ENCODE measurements at places on chromosomes 5 and 9. TPM values are rescaled to one million over a fixed set of nuclear protein-coding genes. Genes with fewer than 3 reads are reported as not detected.

The C9orf153 gene
- polyA plus RNA-seq: not detected

The FSTL4 gene
- polyA plus RNA-seq: 0.25 TPM

The BSPRY gene
- 14.9 TPM for polyA plus RNA-seq

The CARD9 gene
- polyA plus RNA-seq: 3.8 TPM

The GLDC gene
- polyA plus RNA-seq: 0.63 TPM

The C5orf52 gene
- polyA plus RNA-seq: 1.2 TPM

The PCDHGB7 gene
- 2.8 TPM for polyA plus RNA-seq

The GRIN3A gene
- polyA plus RNA-seq: not detected

DNA sequence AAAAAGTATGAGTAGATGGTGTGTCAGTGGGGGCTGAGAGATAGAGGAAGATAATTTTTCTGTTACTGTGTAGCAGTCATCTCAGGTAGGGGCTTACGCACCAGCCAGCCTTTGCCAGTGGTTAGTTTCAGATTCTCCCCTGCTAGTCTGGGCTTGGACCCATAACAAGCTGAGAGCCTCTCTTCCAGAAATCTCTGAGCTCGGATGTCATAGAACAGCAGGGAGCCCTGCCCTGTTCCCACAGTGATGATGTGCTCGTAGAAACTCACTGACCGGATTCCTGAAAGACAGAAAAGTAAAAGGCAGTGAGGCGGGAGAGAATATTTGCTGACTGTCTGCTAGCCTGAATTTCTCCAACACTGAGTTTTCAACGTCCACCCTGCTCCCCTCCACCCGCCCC lies 37.2 kb downstream of the DCAF12 start:
- DNase-seq: no peak

- DNase-seq: peak; percentile 96
These were observed 11.1 kb upstream of the S100Z start for GRCh38 chr5:76838481-76839261.

- DNase-seq: no peak
These were observed 161.2 kb downstream of the MPDZ start for GRCh38 chr9:13118313-13118712.

DNA sequence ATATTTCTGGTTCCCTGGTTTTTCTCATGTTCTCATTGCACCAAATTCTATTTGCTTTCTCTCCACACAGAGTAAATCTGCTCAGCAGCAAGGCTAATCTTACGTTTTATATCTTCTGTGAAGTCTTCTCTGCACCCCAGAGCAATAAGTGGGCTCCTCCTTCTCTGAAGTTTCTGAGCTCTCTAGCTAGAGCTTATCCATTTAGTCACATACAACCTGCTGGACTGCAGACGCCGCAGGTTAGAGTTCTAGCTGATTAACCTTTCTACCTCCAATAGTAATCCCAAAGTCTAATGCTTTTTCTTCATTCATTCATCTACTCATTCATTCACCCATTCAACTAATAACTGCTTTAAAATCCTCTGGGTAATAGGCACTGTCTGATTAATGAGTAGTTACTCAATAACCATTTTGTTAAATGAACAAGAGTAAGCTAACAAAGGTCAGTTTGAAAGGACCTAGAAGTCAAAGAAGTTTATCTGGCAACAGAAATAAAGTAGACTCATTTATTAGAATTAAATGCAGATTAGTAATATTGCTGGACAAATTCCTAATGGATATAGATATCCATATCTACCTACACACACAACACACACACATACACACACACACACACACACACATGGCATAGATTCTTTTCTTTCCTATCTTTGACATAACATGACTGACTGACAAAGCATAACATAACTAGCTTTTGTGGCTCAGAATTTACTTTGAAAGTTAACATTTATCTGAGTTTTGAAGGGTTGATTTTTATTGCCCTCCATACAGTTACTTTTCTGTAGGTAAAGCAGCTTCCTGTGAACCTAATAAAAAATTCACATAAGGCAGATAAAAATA lies 984.6 kb upstream of the SEMA6A start:
- DNase-seq: peak; percentile 46

- no peak for DNase-seq
These were observed 101.9 kb upstream of the EFNA5 start for GRCh38 chr5:107772418-107773310.

DNA sequence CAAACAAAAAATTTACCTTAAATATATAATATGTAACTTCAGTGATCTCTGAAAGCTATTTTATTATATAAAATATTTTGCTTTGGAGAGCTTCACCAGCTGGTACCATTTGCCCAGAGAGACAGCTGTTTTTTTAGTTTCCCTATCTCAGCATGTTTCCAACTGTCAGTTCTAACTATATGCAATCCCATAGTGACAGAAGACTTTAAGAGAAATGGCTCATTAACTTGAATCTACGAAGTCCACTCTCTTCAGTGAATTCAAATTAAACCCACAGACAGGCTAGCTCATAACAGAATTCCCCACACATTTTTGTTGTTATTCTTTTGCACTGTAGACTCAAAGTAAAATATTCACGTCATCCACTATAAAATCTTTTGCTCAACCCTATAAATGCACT lies 251.8 kb upstream of the POU5F2 start:
- no peak for DNase-seq

GRCh38 chr5:136374003-136374402 lies 8.7 kb upstream of the TRPC7 start:
- peak; percentile 4 for DNase-seq

DNA sequence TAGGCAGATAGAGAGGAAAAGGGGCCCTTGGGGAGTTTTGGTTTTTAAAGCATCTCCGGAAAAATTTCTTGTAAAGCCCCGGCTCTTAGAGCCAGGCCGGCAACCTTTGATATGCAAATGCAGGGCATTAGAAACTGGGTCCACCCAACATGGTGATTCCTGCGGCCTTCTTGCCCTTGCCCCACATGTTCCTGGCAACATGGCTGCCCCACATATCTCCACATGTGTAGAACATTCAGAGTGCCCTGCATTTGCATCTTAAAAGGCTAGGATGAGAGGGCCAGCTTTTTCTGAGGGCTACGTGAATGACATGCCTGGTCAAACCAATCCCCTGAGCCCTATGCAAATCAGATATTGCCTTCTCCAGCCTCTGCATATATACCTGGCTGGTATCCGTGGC lies 5.0 kb upstream of the SNAPC3 start:
- DNase-seq: no peak

DNA sequence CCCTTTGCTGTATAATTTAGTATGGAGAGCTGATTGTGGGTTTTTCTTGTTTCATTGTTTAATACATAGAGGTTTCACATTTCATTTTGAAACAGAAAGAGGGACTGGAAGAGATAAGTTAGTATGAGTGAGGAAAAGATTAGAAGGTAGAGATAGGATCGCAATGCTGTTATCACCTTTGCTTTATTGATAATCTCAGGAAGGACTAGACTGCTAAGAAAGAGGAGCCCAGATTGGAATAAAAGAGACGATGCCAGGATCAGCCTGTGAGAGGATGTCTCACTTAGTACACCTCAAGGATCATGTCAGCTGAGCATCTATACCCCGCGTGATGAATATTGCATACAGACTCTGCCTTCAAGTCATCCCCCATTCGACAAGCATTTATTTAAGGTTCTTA lies 178.0 kb upstream of the DMAC1 start:
- DNase-seq: no peak

DNA sequence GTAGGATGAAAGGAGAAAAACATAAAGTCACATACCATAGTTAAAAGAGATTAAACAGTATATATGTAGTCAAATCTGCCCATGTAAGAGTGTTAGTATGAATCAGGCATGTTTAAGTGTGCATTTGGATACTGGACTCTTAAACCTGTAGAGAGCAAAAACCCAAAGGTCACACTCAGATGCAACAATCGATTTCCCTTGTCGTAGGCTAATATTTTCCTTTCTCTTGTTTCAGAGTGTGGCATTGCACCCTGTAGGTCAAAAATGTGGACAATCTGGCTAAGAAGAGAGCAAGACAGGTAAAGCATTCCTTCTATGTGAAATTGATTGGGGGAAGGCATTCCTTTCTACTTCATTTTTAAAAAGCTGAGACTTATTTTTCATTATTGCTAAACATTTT lies 8.9 kb downstream of the JAKMIP2 start:
- no peak for DNase-seq

DNA sequence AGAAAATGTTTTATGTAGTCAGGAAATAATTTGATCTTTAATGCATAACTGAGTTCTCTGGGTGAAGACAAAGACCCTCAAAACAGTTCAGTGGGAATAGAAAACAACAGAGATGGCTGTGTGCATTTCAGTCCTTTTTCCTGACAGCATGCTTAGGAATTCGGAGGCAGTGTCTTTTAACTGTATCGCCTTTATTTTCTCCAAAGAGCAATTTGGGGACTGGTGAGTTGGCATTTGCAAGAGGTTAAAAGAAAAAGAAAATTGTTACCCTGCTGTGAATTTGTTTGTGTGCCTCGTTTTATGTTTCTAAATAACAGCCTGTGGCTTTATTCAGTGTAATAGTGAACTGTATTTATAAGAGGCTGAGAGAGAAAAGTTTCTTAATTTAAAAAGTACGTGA lies 227.8 kb upstream of the DMAC1 start:
- DNase-seq: no peak

- DNase-seq: no peak
These were observed 82.4 kb upstream of the IFNK start for GRCh38 chr9:27441741-27442070.

- no peak for DNase-seq
These were observed 600 bp downstream of the ERCC6L2 start for GRCh38 chr9:95876138-95876444.

DNA sequence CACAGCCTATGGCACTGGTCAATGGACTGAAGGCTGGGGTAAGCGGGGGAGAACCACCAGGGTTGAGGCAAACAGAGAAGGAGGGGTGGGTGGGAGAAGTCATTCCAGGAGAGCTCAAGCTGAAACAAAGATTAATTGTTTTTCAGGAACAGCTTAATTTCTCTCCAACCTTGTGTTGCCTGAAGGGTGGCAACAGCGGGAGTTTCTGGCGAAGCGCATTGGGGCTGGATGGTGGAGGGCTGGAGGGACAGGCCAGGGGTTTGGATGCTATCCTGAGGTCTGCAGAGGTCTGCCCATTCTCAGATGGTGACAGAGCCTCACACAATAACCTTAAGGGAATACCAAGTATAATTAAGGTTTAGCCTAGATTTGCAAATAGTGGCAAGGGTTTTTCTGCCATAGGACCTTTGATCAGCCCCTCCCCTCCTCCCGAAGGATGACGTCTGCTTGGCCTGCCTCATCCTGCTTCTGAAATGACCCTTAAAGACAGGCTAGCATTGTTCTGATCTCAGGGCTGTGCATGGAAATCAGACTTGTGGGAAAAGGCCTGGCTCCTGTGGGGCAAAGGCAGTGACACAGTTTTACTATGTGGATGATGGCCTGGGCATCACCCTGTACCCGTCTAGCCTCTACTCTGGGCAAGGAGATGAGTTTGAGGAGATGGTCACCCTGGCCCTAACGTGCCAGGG lies 32.7 kb downstream of the PSD2 start:
- no peak for DNase-seq

DNA sequence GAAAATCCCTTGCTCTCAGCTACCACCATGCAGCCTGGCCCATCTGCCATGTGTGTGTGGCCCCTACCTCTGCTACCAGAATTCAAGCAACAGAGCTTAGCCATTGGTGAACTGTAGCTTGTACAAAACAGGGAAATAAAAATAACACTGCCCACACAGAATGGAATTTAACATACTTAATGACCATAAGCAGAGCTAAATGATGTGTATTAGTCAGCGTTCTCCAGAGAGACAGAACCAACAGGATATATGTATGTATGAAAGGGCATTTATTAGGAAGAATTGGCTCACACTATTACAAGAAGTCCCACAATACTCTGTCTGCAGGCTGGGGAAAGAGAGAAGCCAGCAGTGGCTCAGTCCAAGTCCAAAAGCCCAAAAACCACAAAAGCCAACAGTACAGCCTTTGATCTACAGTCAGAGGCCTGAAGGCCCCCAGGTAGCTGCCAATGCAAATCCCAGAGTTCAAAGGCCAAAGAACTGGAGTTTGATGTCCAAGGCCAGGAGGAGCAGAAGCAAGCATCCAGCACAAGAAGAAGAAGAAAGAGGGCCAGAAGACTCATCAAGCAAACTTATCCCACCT lies 318.8 kb downstream of the DNAH5 start:
- DNase-seq: no peak

DNA sequence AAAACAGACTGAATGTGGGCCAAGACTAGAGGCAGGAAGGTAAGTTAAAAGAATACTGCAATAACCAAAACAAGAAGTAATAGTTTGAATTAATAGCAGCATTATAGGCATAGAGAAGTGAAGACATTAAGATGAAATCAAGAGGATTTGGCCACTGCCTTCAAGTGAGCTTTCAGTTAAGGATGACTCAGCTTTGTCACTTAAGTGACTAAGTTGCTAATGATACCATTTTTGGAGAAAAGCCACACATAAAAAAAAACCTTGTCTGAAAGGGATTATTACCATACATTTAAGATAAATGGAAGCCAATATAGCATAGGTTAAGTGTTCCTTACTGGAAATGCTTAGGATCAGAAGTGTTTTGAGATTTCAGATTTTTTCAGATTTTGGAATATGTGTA lies 57.0 kb downstream of the ECPAS start:
- DNase-seq: no peak

DNA sequence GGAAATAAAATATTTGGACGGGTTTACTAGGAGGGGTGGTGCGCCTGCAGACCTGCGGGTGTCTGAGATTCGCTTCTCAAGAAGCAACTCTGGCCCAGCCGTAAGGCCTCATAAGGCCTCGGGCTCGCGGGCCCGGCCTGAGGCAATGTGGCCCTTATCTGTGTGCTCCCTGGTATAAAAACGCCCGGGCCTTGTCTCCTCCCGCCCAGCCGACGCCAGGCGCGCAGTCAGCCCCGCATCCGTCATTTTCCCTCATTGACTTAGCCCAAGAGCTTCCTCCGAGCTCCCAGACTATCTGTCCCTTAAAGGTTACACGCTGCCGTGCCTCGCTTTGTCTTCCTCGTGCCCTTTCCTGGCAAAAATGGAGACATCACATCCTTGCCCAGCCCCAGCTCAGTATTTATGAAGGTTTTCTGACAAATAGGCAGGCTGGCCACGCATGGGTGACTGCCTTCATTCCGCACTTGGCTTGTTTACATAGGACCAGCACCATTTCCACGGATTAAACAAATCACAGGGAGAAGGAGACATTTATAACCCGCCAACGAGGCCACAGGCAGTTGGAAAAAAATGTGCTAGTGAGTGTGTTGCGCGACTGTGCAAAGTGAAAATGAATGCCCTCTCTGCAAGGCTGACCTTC lies 74.5 kb upstream of the TBCA start:
- no peak for DNase-seq

- no peak for DNase-seq
These were observed 15.9 kb upstream of the PFDN1 start for GRCh38 chr5:140318792-140319191.

Measured in small intestine (tissue), 16 donors.